ENCODE measurements at places on chromosomes 4 and X.

GRCh38 chr4:22932326-22932725 lies 239.6 kb downstream of the GBA3 start:
- DNase-seq = no peak

GRCh38 chr4:149344436-149344835 lies 471.2 kb downstream of the IQCM start:
- no peak for DNase-seq

DNA sequence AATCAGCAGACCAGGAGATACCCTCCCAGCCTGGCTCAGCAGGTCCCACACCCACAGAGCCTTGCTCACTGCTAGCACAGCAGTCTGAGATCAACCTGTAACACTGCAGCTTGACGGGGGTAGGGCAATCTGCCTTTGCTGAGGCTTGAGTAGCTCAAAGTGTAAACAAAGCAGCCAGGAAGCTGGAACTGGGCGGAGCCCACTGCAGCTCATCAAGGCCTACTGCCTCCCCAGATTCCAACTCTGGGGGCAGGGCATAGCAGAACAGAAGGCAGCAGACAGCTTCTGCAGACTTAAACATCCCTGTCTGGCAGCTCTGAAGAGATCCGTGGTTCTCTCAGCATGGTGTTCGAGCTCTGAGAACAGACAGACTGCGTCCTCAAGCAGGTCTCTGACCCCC lies 15.1 kb upstream of the GABRA2 start:
- peak; percentile 57 for DNase-seq

DNA sequence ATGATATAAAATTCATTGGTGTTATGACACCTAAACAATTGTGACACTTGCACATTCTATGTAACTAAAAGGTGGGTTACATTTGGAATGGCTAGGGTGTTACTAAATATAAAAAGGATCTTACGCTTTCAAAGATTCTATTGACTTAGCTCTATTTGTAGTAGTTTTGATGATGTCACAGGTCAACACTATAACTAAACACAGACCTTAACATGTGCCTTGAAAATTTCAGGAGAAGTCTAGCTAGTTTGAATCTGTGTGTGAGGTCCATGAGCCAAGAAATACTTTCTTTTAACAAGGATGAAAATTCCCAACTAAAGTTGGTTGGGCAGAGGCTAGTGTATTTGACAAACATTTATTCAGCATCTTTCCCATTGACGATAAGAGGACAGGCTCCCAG lies 298.0 kb downstream of the GPAT3 start:
- no peak for DNase-seq

- DNase-seq = no peak
Measured at GRCh38 chr4:1003271-1004070, 8.0 kb upstream of the FGFRL1 start.

DNA sequence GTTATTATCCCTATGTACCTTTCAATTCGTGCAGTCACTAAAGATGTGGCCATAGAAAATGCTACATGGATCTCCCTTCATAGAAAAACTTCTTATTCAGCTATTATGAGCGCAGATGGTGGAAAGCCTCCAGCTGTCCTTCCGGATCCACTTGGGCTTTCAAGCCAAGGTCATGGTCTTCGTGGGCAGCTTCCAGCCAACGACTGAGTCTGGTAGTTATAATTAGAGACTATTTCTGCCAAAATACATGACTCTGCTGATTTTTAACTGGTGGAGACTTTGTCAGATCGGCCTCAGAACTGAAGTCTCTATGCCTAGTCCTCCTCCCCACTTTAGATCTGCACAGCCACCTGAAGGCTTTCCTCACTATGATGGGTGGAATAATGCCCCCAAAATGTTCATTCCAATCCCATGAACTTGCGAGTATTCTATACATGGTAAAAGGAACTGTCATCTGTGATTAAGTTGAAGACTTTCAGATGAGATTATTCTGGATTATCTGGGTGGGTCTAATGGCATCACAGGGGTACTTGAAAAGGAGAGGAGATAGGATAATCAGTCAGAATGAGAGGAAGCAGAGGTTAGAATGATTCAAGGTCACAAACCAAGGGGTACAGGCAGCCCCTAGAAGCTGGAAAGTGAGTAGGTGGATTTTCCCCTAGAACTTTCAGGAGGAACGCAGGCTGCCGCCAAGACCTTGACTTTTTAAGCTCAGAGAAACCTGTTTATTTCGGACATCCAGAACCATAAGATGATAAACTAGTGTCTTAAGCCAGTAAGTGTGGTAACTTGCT lies 171.1 kb upstream of the CXCL13 start:
- no peak for DNase-seq

GRCh38 chrX:45422216-45422925 lies 221.7 kb upstream of the DIPK2B start:
- DNase-seq = no peak

- DNase-seq = no peak
Measured at GRCh38 chr4:116539744-116540143, 545.6 kb downstream of the TRAM1L1 start.

- no peak for DNase-seq
Measured at GRCh38 chrX:154376774-154377173, 2.3 kb upstream of the EMD start.

DNA sequence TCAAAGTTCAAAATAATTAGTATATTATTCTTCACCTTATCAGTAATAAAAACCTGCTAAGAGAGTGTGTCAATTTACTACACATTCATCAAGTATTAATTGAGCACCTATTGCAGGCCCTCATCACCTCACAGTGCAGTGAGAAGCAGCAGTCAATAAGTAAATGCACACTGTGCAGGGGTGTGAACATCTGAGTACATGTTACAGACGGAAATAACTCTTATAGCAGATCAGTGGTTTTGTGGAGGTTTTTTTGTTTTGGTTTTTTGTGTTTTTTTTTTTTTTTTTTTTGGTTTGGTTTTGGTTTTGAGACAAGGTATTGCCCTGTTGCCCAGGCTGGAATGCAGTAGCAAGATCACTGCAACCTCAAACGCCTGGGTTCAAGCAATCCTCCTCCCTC lies 20.3 kb downstream of the KLF3 start:
- DNase-seq = peak; percentile 39

DNA sequence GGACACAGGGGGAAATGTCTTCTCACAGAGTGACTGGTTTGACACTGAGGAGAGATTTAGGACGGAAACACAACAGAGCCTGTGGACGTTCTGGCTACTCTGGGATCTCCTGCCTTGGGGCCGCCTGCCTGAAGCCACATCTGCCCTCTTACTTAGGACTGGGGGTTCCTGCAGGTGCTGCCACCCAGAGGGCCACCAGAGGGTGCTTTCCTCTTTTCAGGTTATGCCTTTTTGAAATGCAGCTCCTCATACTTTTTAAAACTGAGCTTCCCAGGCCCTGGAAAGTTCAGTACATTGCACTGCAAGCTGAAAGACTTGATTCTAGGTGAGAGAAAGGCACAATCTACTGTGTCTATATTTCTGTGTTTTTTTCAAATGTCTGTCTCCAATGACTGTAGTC lies 92.2 kb upstream of the PGRMC2 start:
- DNase-seq = peak; percentile 46

Measured in MM.1S (cell line).